ENCODE measurements at places on chromosomes 13 and 19. TPM values are rescaled to one million over a fixed set of nuclear protein-coding genes. Genes with fewer than 3 reads are reported as not detected.

Gene FUT3
- total RNA-seq: 14.2 TPM

Gene CATSPERD
- total RNA-seq: not detected

Gene NOVA2
- total RNA-seq: not detected

Gene ERICH4
- total RNA-seq: not detected

Gene PSG2
- total RNA-seq: not detected

Gene NCCRP1
- 8.9 TPM for total RNA-seq

Gene CFAP97D2
- total RNA-seq: not detected

Gene ARRDC5
- not detected for total RNA-seq

Gene PRR36
- not detected for total RNA-seq

Gene ATP8A2
- total RNA-seq: under 0.01 TPM

Gene ZNF682
- total RNA-seq: 2.1 TPM

Gene LPAR2
- 11.0 TPM for total RNA-seq

Gene NPAS1
- total RNA-seq: 0.34 TPM

Gene PDE4C
- 0.14 TPM for total RNA-seq

Gene DAND5
- not detected for total RNA-seq

Gene ZNF737
- 12.5 TPM for total RNA-seq

Gene MAG
- not detected for total RNA-seq

Gene CDX2
- total RNA-seq: not detected

Gene F10
- not detected for total RNA-seq

Gene ADAT3
- 1.4 TPM for total RNA-seq

Gene GRIK5
- total RNA-seq: 0.34 TPM

Gene ZNF443
- 1.0 TPM for total RNA-seq

Gene KIR3DL2
- total RNA-seq: not detected

Gene ACER1
- total RNA-seq: not detected

Gene ADAMTS10
- total RNA-seq: not detected

Gene CCDC194
- 0.07 TPM for total RNA-seq

Gene ZNF829
- 3.8 TPM for total RNA-seq

Gene ANGPTL4
- total RNA-seq: 3.4 TPM

Gene GAS6
- 34.9 TPM for total RNA-seq

Gene MAP2K2
- 141 TPM for total RNA-seq

Gene PNMA8B
- total RNA-seq: under 0.01 TPM

Gene URAD
- not detected for total RNA-seq

Gene R3HDM4
- total RNA-seq: 46.1 TPM

Gene PPM1N
- 1.4 TPM for total RNA-seq

Gene SELENOV
- total RNA-seq: not detected

Gene SERP2
- total RNA-seq: 0.36 TPM

Gene STAP2
- 59.1 TPM for total RNA-seq

Gene CFD
- total RNA-seq: 6.4 TPM

Gene ELAVL1
- total RNA-seq: 20.2 TPM

Gene GSX1
- not detected for total RNA-seq

Gene AZU1
- total RNA-seq: not detected

Gene CCL25
- not detected for total RNA-seq

Gene MYO1F
- total RNA-seq: not detected

Gene CYP4F22
- not detected for total RNA-seq

Gene KLK5
- total RNA-seq: 189 TPM

Gene S1PR4
- 0.43 TPM for total RNA-seq

Gene ZNF441
- total RNA-seq: 8.2 TPM

Gene GIPR
- total RNA-seq: 1.0 TPM

Gene MISP3
- 0.34 TPM for total RNA-seq

Gene SOX1
- not detected for total RNA-seq
